ENCODE measurements at places on chromosomes 4 and X.

DNA sequence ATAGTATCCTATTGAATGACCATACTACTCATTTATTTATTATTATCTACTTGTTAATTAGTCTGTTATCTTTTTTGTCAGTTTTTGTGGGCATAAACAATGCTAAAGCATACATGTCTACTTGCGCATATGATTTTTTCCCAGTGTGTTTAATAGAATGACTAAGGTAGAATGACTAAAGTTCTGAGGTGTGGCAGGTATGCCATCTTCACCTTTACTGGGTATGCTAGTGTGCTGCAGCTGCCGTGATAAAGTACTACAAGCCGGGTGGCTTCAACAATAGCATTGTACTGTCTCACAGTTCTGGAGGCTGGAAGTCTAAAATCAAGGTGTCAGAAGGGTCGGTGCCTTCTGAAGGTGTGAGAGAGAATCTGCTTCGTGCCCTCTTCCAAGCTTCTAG lies 19.2 kb downstream of the CD38 start:
- no peak for DNase-seq

DNA sequence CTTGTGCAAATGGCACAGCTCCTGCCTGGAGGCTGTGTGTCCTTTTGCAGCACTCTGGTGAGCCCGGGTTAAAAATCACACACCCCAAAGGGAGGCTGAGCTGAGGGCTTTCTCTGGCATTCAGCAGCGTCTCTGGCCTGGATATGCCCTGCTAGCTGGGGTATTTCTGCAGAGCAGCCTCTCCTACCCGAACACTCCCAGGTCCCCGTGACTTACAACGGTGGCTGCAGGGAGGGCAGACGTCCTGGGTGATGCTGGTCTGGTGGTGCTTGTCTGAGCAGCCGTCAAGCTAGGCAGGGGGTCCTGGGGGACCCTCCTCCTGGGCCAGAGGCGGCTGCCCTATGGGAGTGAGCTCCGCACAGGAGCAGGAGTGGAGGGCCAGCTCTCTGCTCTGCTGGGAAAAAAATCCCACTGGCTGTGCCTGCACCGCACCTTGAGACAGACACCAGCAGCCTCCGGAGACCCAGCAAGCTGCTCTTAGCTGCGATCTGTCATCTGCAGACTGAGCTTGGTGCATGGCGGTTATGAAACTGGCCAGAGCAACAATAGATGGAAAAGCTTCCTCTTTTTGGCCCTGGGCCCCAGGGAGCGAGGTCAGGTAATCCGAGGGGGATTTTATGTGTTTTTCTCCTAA lies 41.3 kb upstream of the ASMTL start:
- no peak for DNase-seq

DNA sequence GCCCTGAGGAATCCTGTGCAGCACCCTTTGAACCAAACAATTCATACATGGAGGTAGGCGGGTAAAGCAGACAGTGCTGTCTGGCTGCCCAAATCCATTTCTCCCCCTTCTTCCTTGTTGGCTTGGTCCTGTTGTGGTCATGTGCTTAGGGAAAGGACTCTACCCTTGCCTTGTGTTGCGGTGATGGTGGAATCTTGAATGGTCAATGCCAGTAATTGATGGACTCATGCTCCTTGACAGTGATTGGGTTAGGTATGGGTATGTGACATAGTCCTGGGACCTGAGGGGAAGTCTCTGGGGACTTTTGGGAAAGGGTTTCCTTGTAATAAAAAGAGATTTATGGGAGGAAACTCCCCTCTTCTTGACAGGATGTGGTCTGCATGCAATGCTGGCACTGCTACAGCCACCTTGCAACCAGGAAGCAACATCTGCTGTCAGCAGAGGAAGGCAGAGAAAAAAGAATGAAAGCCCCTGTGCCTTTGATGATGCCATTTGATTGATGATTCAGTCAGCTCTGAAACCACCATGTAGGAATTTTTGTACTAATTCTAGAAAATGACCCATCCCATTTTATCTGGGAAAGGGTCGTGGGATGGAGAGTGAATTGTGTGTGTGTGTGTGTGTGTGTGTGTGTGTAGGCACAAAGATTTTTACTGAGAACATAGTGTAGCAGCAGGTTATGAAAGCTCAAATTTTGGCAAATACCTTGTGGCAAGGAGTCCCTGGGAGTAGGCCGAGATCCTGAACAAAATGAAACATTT lies 30.0 kb upstream of the HUWE1 start:
- DNase-seq, result no peak

DNA sequence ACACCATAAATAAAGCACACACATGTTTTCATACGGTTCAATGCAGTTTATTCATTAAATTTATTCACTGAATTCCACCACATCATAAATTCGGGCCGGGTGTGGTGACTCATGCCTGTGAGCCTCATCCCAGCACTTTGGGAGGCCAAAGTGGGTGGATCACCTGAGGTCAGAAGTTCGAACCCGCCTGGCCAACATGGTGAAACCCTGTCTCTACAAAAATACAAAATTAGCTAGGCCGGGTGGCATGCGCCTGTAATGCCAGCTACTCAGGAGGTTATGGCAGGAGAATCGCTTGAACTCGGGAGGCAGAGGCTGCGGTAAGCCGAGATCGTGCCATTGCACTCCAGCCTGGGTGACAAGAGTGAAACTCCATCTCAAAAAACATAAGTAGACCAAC lies 131.6 kb downstream of the PDS5A start:
- no peak for DNase-seq

- DNase-seq, result no peak
Observed at GRCh38 chr4:151688003-151688784, 72.6 kb downstream of the GATB start.

- DNase-seq, result no peak
Observed at GRCh38 chr4:69800599-69800998, 40.2 kb upstream of the SULT1B1 start.

DNA sequence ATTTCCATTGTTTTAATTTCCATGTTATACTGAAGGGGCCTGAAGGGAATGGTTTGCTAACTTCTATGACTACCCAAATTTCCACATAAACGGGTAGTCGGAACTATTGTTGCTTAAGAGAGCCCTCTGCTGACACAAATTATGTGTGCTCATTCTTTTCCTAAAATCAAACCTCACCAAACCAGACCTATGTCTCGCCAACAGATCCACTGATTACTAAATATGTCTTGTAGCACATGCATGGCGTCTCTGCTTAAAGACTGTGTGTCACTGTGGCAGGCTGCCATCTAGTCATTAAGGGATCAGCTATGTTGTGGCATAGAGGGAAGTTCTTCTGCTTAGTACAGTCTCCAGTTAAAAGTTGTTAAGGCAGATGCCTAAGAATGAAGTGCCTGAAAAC lies 25.1 kb downstream of the PIR start:
- peak; percentile 43 for DNase-seq

DNA sequence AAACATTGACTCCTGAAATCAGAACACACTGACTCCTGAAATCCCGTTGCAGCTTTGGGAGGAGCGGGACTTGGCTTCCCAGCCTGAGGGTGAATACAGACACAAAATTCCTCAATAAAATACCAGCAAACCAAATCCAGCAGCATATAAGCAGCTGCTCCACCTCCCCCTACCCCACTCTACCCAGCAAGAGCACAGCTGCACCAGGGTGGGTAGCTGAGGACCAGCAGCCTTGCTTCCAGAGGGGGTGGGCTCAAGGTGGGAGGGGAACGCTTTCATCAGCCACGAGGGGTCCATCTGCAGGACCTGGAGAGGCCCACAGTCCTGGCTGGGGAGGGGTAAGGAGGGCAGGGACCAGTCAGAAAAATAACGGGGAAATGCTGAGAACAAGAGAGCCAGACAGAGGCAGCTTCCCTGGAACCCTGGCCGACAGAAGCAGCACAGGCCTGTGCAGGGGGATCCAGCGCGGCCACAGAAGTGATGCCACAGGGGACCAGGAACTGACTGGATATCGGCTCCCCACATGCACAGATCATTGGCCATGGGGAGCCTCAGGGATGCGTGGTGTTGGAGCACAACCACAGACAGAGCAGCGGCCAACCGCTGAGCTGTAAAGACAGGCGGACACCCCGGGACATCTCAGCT lies 49.8 kb downstream of the FGFRL1 start:
- DNase-seq, result no peak

- no peak for DNase-seq
Observed at GRCh38 chr4:94469221-94469784, 17.6 kb downstream of the PDLIM5 start.

GRCh38 chr4:148778980-148779675 lies 336.9 kb upstream of the NR3C2 start:
- DNase-seq, result no peak

DNA sequence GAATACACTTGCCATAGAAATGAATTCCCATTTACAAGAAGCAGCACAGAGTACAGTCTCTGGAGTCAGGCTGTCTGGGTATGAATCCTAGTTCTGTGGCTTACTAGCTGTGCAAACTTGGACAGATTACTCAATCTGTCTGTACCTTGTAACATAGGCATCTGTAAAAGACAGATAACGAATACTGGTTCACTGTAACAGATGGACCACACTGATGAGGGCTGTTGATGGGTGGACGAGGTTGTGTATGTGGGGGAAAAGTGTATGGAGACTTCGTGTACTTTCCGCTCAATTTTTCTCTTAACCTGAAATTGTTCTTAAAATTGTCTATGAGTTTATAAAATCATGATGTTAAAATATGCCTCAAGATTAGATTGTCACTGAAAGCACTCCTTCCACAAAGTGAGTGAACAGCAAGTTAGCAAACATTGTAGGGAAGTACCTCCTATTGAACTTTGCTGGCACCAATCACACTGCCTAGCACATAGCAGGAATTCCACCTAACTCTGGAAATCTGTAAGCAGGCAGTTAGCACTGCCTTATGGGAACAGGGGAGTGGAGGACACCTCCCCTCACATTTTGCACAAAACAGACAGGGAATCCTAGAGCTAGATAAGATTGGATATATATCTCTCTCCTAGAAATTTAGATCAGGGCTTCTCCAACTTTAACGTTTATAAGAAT lies 6.5 kb upstream of the EXOSC9 start:
- peak; percentile 69 for DNase-seq

GRCh38 chr4:112616984-112617383 lies 19.7 kb downstream of the ZGRF1 start:
- no peak for DNase-seq

DNA sequence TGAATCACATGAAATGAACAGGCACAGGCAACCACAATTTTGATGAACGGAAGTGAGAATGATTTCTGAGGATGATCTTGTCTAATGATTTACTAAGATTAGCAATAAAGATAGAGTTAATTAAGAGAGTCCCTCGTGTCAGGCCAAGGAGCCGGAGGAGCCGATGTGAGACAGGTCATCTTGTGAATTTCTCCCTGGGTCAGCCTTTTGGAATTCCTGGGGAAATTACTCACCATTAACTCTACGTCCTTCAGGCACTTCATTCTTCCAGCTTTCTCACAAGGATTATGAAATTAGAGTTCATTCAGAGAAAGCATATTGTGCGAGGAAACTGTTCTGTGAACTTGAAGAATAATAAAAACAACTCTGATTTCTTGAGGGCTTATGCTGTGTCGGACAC lies 86.7 kb downstream of the PSAPL1 start:
- DNase-seq, result no peak

DNA sequence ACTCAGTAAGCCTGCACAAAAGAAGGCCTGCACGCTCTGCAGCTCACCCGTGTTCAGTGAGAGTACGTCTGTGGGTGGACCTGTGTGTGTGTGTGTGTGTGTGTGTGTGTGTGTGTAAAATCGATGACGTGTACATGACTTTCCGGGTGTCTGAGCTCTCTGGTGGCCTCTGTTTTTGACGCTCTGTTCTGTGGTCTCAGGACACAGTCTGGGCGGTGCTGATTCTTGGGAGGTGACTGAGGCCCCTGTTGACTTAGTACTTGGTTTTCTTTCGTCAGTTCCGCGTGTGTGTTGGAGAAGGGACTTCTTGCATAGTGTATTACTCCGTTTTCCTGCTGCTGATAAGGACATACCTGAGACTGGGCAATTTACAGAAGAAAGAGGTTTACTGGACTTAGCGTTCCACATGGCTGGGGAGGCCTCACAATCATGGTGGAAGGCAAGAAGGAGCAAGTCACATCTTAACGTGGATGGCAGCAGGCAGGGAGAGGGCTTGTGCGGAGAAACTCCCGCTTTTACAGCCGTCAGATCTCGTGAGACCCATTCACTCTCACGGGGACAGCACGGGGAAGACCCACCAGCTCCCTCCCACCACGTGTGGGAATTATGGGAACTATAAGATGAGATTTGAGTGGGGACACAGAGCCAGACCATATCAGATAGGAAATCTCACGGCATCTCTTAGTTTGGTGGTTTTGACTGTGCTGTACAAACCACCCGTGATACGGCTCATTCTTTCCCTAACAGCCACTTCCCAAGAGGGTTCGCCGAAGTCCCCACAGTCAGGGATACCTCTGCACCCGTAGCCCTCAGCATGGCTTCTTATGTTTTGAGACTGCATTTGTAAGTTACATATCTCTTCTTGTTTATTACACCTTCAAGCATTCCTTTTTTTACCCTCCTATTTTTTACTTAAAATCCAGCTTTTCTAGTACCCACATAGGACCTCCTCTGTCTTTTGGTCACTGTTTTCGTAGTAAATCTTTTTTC lies 24.5 kb downstream of the UVSSA start:
- no peak for DNase-seq

DNA sequence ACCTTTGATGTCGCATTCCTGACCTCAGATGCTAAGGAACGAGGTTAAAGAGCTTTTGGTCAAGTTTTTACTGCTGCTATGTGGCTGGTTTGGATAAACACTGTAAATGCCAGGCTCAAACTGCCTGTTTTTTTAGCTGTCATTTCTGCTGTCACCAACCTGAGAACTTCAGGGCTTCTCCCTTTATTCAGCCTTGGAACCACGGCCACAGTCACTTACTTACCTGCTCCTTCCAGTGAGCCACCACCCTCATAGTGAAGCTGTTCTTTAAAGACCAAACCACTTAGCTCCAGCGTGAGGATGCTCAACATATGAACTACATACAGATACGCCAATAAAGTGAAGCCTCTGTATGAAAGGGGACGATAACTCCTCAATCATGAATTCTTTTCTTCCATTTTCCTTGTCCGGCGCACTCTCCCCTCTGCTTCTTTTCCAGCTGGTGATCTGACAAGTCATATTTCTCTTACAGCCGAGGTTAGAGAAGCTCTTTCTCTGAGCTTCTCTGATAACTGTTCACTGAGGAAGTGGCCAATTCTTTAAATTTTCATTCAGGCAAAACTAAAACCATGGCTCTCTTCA lies 152.8 kb upstream of the ANK2 start:
- no peak for DNase-seq

- DNase-seq, result no peak
Observed at GRCh38 chrX:153628665-153629064, 18.3 kb upstream of the DUSP9 start.

DNA sequence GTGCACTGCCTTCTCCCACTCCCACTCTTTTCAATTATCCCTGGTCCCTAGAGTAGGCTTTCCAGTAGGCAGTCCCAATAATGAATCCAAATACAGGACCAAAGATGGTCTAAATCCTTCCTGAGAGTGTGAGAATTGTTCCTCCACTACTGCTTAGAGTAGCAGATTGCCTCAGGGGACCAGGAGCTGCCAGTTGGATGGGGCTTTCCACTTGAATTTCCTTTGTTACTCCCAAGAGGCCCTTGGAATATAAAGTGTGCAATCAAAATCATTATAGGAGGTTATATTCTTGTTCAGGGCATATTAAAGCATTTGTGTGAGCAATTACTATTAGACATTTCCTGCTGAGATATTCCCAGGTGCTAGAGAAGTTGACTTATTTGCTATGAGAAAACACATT lies 156.6 kb upstream of the TLL1 start:
- no peak for DNase-seq

- DNase-seq, result no peak
Observed at GRCh38 chr4:67954890-67955289, 8.4 kb downstream of the TMPRSS11A start.

- DNase-seq, result no peak
Observed at GRCh38 chrX:36978886-36979285, 29.3 kb upstream of the FAM47C start.
